WTC11 (cell line): ENCODE measurements at places on chromosomes 2 and 18.

DNA sequence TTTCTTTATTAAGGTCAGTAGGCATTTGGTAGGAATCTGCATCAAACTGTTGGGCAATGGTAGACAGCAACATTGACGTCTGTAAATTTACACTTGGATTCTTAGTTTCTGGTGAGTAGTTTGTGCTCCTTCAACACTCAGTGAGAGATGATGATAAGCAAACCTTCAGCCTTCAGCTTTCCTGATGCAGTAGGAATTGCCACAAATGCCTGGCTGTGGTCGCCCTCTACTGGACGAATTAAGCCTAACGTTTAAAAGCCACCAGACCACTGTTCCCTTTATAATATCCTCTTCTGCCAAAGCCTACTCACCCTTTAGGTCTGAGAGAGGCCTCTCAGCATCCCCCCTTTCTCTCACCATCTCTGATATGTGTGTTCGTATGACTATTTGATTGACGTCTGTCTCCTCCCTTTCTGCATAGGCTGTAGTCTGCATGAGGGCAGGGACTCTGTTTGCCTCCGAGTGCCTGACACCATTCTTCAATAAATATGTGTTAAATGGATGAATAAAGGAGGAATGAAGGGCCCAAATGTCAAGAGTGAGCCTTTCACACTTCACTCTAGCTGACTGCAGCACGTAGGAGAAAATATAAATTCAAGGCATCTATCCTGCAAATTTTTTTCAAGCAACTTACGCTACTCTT is 47.0 kb upstream of the PLEKHM3 start:
- DNase-seq: peak; percentile 72

DNA sequence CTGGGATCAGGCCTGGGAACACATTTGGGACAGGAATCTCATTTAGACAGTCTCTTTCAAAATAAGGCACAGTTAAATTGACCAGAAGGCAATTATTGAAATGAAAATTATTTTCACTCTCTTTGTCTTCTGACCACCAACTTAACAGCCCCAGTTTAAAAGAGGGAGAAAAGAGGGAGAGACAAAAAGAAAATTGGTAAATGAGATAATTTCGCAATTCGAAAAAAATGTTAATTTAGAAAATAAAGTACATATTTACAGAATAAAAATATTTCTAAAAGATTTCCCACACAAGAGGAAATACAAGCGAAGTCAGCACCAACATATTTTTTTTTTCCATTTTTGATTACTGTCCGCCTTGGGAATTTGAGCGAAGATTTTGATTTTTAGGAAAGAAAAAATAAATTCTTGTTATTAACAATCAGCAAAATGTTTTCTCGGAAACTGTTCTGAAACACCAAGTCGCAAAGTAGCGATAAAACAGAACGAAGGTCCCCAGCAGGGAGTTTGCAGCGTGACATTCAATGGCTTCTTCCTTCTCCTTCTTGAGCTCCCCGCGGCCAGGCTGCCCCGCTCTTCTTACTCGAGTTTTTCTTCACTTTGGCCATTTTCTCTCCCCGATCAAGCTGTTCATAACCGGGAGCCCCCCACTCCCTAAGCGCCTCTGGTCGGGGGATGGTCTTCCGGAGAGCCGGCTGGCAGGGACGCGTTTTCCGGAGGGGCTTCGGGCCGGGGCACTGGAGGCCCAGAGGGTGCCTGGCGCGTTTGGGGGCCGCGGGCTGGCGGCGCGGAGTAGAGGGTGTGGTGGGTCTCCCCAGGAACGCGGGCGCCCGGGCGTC is 5.0 kb downstream of the SP9 start:
- DNase-seq: no peak

DNA sequence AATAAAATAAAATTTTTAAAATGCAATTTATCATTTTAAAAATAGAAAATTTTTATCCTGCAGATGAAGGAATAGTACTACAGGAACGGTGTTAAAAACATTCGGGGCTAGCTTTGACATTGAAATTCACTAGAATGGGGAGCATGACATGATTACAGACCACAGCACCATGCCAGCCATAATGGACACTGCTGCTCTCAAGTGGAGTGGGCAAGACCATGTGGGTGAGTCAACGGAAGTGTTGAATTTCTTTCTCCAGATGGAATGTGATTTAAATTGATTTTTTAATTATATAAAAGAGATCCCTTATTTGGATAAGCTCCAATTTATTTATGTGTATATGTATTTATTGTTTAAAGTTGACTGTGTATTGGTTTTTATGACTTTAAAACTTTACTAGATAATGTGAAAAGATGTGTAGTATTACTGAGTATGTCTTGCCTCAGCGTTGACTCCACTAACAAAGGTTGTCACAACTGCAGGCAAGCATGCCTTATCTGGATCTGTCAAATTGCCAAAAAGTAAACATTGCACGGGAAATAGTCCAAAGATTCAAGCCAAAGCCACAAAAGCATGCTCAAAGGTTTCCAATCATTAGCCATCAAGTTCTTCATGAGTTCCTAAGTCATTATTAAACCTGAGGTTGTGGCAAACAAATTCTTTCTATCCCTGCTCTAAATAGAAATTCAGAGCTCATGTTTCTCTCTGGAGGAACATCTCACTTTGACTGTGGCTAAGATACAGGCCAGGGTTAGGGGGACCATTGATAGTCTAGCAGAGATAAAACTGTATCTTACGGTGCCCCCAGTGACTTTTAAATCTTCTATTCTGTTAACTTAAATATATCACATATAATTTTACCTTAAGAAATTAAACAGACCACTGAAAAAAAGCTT is 536.9 kb downstream of the TMX3 start:
- no peak for DNase-seq

DNA sequence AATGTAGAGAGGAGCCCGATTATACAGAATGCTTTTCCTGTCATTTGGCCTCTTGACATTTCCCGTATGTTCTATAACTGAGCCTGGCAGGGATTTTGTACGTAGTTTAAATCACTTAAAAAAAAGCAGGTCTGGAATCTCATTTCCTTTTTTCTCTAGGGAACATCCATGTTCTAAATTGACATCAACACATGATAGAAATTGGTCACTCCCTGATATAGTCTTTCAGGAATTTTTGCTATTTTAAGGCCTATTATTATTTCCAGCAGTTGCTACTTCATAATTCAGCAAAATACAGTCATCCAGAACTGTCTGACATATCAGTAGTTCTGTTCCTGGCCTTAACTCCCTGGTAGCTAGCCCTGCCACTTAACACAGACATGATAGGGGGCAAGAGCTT is 565.7 kb upstream of the ZEB2 start:
- no peak for DNase-seq

DNA sequence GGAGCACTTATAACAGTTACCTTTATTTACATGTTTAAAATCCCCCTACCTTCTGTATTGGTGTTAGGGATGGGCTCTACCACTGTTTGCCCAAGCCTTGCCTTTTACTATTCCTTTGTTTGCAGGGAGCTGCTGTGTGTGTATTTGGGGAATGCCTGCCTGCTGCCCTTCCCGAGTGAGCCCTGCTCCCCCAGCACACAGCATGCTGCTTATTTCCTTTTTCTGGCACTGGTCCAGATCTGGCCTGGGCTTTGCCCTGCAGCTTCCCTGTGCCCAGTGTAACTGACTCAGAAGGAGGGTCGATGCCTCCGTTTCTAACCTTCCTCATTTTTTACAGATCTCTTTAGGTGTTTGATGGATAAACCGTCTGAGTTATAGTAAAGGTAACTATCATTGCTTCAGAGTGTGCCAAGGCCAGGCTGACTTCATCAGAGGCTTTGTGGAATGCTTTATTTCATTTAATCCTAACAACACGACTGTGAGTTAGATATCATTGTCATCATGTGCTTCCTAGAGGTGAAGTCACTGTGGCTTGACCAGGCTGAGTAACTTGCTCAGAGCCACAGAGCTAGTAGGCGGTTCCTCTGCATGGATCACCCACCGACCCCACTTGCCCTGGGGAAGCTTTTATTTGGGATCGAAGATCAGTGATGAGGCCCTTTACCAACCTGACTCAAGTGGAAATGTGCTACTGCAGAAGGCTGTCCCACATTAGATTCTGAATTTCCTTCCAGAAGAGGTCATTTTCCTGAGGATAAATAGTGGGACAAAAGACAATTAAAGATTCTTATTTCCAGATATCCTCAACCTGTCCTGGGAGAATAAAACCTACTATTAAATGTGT is 238.8 kb downstream of the ZNF407 start:
- DNase-seq: no peak

- DNase-seq: no peak
Measured at GRCh38 chr18:34749721-34750120, 39.6 kb downstream of the DTNA start.
